Fibroblast of skin of left biceps (primary cell): ENCODE measurements at places on chromosomes 4 and X.

GRCh38 chr4:26619784-26620183, 35.9 kb downstream of the TBC1D19 start:
- DNase-seq: peak; percentile 3

GRCh38 chrX:150036181-150036580, 97.9 kb upstream of the EOLA2 start:
- DNase-seq: peak; percentile 50

GRCh38 chrX:8027827-8028226, 100.6 kb upstream of the PNPLA4 start:
- no peak for DNase-seq

GRCh38 chr4:115852767-115853091, 739.3 kb upstream of the NDST4 start:
- DNase-seq: no peak
